Fibroblast of lung (primary cell): ENCODE measurements at places on chromosomes 5 and 9.
A peak's percentile ranks its signal among the peaks of the same experiment; 100 is the strongest.

DNA sequence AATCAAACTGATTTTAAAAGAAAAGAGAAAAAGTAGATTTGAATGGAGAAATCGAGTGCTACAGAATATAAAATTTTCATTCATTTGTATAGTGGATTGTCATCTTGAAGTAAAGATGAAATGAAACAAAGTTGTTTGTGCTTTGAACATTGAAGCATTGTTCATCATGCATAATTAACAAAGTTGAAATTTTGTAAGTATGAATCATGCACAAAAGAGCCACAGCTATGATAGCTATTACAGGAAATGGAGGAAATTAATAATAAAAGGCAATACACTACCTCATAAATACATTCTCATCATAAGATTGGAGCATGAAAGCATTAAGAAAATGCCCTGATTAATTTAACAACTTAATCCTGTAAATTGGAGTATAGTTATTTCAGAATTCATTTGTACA, 153.4 kb upstream of the TLX3 start:
- DNase-seq = peak; percentile 33

DNA sequence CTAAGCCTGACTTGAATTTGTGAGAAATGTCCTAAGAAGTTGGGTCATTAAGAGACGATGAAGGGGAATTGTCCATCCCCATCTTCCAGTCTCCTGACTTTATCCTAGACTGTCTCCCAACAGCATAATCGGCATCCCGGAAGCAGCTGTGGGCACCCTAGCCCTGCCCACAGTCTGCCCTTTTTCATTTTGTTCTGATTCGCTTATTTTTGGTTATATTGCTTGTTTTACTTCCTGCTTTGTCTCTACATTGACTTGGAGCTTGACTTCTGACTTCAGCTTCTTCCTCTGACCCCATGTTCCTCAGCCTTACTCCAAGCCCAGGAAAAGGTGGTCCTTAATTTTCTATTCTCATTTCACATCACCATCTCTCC, 41.8 kb downstream of the UGCG start:
- no peak for DNase-seq

DNA sequence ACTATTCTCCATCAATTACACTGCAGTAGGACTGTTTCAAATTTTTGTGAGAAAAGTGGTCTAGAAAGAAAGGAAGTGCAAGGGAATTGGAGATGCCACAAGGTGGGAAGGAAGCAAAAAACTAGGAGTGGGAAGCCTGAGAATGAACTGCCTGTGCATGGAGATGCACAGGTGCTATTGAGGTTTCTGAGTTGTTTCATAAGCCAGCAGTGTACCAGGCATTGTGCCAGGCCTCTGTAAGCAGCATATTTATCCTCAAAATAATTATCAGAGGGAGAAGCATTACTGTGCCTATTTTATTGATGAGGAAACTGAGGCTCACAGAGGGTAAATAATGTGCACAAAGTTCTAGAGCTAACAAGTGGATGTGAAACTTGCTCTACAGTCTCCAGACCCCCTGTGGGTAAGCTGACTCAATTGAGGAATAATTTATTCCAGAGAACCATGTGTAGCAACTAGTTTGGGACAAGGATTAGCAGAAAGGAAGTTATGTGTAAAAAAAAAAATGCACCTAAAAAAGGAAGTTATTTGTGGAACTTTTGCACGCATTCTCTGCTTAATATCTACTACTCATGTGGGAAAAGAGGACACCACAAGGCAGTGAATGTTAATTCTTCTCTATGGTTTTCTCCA, 96.7 kb downstream of the SNCAIP start:
- peak; percentile 7 for DNase-seq

DNA sequence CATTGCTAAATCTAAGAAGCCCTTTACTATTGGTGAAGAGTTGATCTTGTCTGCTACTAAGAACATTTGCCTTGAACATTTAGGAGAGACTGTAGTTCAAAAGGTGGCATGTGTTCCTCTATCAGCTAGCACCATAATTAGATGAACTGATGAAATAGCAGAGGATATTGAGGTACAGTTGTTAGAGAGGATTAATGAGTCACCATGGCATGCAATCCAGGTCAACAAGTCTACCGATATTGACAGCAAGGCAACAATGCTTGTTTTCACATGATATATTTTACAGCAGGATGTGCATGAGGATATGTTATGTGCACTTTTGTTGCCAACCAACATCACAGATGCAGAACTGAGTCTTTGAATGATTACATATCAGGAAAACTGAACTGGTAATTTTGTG, 134.3 kb upstream of the CDH9 start:
- DNase-seq = no peak

DNA sequence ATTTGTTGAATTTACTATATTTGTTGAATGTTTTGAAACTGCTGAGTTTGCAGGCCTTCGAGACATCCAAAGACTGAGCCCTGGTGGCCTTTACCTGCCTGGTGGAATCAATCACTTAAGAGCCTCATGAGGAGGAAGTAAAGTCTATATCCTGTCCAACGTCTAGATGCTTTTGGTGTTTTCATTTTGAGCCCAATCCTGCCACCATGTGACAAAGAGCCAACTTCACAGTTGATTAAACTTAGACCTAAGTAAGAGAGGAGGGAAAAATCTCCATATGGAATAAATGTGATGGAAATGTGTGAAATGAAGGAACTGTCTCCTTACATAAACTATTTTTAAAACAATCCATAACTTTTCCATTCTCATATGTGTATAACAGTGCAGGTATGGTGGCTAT, 220.1 kb downstream of the PRR16 start:
- peak; percentile 57 for DNase-seq

DNA sequence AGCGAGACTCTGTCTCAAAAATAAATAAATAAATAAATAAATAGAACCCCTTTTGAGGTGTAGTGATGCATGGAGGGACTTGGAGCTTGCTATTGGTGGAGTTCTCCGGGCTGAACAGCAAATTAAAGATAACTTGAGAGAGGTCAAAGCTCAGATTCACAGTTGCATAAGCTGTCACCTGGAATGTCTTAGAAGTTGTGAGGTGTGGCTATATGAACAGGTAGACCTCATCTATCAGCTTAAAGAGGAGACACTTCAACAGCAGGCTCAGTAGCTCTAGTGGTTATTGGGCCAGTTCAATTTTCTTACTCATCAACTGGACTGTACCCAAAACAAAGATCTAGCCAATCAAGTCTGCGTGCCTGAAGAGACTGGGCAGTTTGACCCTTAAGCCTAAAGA, 11.7 kb upstream of the STING1 start:
- DNase-seq = no peak

DNA sequence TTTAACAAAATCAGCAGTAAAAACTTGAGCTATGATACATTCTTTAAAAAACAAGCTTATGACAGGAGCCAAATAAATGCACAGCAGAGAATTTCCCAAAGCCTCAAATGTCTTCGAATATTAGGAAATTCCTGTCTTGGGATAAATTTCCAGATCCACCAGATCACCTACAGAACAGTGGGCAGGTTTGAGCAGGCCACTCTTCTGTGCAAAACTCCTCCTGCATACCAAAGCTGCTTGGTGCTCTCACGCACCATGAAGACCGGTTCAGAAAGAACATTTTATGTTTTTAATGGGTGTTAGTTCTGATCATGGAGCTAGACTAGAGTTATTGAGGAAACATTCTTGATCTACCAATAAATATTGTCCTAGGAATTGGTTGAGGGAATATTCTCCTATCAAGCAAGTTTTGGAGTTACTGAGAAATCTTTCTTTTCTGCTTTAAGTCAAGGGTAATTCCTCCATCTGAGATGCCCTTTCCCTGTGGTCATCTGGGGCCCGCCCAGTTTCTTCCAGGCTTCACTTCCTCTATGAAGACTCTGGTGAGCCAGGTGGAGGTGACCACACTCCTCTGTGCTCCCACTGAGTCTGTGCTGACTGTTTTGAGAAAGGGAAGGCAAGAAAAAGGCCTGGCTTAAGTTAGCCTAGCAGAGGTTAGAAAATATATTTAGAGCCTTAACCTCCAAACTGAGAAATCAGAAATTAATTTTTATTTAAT, 17.9 kb downstream of the TNFSF15 start:
- DNase-seq = no peak

DNA sequence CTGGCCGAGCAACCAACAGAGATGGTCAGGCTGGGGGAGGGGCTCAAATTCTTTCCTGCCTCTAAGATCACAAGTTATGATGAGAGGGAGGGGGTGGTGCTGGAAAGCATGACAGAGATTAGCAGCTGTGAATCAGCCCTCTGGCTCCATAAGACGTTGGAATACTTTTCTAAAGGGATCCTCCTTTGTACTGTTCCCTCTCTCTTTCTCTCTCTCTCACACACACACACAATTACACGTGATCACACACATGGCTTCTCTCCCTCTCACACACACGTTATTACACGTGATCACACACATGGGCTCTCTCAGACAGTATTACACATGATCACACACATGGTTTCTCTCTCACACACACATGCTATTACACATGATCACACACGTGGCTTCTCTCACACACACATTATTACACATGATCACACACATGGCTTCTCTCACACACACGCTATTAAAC, at the start of gene SLC45A2:
Gene SLC45A2 (minus strand): TSS at position 23 of the 454 bp plus-strand sequence. CDS start 110 bp downstream, outside the sequence.
- no peak for DNase-seq

GRCh38 chr5:3590967-3591900, 4.4 kb upstream of the IRX1 start:
- DNase-seq = no peak

GRCh38 chr5:107831612-107832395, 161.1 kb upstream of the EFNA5 start:
- peak; percentile 63 for DNase-seq
